ENCODE measurements at places on chromosomes 5 and 9.

DNA sequence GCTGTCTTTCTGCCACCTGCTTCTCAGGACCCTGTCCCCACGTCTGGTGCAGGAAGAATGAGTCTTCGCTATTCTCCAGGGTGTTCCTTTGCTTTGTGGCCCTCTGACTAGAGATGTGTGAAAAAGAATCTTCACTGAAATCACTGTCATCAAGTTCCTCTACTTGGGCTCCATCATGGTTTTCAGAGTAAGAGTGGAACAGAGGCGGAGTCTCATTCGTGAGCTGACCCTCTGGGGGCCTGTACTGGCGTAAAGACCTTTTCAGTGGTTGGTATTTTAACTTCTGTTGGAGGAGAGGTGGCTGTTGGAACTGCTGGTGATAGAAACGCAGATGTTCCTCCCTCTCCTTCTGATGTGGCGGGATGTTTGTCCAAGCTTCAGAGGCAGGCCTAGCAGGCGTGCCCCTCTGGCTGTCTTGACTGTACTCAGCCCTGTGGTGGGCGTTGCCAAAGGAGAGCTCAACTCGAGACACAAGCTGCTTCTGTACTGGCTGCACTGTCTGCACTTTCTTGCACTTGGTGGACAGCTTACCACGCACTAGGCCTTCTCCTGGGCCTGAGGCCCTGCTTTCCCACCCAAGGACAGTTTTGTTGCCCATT lies 72.0 kb downstream of the KIF24 start:
- no peak for DNase-seq

DNA sequence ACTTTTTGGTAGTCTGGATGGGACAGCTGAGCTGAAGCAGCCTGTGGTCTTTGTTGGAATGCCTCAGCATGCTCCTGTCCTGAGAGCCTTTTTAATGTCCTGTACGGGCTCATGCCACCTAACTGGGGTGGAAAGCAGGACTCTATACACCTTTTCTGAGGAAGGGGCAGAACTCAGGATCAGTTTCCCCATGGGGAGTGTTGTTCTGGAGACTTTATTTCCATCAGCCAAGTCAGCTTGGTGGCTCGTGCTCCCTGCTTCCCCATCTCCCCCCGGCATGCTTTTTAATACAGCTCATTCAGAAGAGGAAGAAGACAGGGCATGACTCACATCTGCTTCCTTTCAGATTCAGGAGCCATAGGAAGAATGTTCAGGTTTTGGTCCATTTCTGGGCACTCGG lies 5.1 kb upstream of the SEPTIN8 start:
- DNase-seq, result no peak

GRCh38 chr5:114434396-114435219 lies 72.7 kb downstream of the KCNN2 start:
- DNase-seq, result no peak

DNA sequence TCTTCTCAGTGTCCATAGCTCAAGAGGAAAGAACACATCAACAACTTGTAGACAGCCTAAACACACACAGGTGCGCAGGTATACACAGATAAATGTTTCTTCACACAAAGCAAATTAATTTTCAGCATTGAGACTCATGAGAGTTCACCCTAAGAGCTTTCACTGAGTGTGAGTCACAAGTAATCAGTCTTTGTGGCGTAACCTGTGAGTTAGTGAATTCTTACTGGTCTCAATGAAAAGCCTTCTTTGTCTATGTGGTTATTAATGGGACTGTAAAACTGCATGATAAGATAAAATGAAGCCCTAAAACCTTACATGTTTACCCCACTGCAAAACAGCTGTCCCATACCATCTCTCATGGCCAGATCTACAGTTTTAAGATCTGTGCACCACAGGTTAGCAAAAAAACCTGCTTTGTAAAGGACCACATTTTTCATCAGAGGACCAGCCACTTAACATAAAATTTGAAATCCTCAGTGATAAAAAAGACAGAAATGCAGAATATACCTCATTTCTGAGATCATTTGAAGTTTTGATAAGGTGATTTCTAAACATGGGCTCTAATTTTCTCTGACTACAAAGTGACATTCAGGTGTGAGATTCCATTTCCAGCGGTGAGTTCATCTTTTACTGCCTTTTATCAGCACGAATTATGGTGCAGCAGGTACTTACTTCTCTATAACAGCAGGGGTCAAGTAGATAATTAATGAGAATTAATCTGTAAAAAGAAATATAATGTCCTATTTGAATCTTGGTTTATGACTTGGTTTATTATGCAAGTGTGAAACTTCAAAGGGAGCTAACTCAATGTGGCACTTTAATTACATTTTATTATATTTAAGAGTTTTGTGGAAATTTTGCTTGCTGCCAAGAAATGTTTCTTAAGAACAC lies 335.7 kb upstream of the PIK3R1 start:
- DNase-seq, result peak; percentile 94

- DNase-seq, result no peak
These were observed 138.9 kb upstream of the CDKN2B start for GRCh38 chr9:22147813-22148527.

- no peak for DNase-seq
These were observed 7.6 kb upstream of the AOPEP start for GRCh38 chr9:94718936-94719335.

GRCh38 chr5:66841264-66841663 lies 245.1 kb downstream of the MAST4 start:
- no peak for DNase-seq

DNA sequence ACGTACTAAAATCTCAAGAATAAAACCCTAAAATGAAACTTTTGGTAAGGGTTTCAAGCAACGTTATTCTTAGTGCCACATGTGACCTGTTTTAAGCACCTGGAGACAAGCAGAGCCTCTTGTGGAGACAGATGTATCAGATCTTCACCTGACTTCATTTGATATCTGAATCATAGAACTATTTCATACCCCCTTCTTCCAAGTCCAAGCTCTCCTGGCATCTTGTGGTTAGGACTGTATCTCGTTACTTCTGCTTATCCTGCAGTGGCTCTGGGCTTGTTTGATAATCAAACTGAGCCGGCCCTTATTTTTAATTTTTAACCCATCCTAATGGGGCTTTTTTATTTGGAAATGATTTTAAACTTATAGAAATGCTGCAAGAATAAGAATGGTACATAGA lies 11.1 kb upstream of the FSD1L start:
- DNase-seq, result no peak
